Sciatic nerve (tissue), 2 donors: ENCODE measurements at places on chromosomes 5 and 9.

- DNase-seq, result no peak
These were observed 46.9 kb downstream of the NEURL1B start for GRCh38 chr5:172687940-172688339.

- DNase-seq, result no peak
These were observed 4.0 kb downstream of the TTLL11 start for GRCh38 chr9:122088880-122089706.

DNA sequence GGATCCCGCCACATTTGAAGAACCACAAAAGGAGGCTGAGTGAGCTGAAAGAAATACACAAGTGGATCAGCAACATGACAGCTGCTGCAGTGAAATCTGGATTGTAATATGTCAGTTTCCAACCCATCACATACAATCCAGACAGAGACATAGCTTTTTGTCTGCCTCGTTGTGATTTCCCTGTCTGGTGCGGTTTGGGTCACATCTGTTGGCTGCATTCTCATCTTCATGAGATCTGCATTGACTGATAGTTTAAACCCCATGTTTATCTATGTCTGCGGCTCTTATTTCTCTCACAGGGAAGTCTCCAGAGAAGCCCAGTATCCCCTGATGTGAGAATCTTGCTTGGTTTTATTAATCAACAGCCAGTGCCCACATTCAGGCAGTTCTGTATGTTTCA is 403.1 kb upstream of the ZNF608 start:
- no peak for DNase-seq

GRCh38 chr9:71752928-71753327 is 15.4 kb downstream of the CEMIP2 start:
- no peak for DNase-seq

- no peak for DNase-seq
These were observed 42.3 kb upstream of the NR3C1 start for GRCh38 chr5:143445776-143446175.

- no peak for DNase-seq
These were observed 100.0 kb downstream of the ADGRV1 start for GRCh38 chr5:90658620-90659019.

- DNase-seq, result no peak
These were observed 466.0 kb upstream of the ADAMTS16 start for GRCh38 chr5:4674166-4674565.

DNA sequence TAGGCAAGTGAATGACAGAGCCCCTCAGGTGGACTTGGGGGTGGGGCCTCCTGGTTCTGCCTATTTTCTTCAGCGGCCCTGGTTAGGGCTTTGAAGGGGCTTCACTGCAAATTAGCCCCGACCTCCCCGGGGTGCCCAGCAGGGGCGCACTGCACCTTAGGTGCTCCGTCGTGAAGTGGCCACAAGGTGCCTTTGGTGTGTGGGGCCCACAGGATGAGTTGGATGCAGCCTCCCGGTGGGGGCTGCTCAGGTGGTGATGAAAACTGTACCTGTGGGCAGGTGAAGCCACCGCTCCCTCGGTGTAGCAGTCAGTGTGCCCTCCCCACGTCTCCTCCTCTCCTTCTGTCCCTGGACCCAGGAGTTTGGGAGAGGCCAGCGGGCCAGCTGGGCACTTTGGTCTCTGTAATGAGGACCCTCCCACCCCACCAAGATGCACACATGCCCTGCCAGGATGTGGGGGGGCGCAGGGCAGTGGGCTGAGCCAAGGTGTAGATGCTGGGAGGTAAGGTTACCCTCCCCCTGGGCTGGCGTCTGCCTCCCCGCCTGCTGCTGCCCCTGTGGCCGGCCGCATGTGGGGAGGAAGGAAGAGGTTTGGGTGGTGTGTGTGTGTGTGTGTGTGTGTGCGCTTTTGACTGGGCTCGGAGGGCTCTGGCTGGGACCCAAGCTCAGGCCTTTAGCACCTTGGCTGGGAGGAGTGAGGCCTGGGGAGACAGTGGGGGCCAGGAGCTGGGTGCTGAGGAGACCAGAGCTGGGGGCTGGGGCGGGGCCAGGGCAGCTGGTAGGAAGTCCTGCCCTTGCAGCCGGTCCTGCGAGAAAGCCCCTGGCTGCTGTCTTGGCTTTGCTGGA is 55.6 kb downstream of the RXRA start:
- DNase-seq, result no peak
